ENCODE measurements at places on chromosomes 3 and 15.

- DNase-seq: peak; percentile 90
Measured at GRCh38 chr3:57755741-57756527, at the start of gene SLMAP. SLMAP (plus strand) TSS chr3:57756309; CDS start chr3:57757652, 1,343 bp downstream.

- no peak for DNase-seq
Measured at GRCh38 chr3:154668835-154669234, 238.8 kb upstream of the GPR149 start.

GRCh38 chr15:63079947-63080626 lies 37.5 kb downstream of the TPM1 start:
- DNase-seq: no peak

- no peak for DNase-seq
Measured at GRCh38 chr3:133152056-133152455, 113.9 kb downstream of the TMEM108 start.

GRCh38 chr15:50145451-50145872 lies 26.4 kb upstream of the ATP8B4 start:
- peak; percentile 65 for DNase-seq

DNA sequence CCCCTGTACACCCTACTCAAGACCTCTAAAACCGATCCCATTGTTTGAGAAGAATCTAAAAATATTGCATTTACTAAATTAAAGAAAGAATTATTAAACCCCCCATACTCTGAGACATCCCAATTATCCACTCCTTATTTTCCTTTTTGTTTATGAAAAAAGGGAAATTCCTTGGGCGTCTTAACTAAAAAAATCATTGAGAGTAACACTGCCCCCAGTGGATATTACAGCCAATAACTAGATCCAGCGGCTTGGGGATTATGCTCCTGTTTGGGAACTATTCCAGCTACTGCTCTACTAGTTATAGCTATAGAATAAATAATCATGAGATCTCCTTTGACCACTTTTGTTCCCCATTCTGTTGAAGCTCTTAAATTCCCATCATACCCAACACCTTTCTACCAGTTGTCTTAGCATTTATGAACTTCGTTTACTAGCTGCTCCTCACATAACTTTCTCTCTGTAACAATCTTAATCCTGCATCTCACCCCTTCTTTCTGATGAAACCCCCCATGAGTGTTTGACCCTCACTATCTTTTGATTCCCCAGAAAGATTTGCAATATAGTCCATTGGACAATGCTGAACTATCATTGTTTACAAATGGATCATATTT lies 12.7 kb upstream of the CFAP91 start:
- DNase-seq: no peak

- DNase-seq: peak; percentile 89
Measured at GRCh38 chr3:11288786-11289637, 16.8 kb downstream of the ATG7 start.

DNA sequence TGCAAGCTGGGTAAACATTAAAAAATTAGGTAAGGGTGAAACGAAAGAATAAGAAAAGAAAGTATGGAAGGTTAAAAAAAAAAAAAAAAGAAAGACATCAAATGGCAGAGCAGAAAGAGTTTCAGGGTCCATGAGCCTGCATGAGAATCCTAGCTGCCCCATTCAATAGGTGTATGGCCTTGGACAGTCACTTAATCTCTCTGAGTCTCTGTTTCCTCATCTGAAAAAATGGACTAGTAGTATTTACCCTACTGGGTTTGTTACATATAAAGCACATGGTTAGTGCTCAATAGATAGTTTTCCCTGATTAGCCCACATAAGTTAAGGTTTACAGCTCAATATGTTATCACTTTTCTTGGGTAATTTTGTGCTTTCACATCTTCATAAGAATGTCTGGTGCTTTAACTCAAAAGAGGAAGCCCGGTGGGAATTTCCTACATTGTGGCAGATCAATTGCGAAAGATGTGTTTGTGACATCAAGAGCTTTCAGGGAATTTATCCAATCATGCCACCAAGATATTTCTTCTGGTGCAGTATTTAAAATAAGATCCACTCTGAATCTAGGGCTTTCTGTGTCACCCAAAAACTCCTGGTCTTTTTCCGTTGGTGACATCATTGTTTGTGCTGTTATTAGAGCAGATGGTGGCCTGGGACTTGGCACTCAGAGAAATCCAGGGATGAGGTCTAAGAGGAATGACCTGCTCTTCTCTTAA lies 57.2 kb upstream of the UBE2E1 start:
- DNase-seq: peak; percentile 37

DNA sequence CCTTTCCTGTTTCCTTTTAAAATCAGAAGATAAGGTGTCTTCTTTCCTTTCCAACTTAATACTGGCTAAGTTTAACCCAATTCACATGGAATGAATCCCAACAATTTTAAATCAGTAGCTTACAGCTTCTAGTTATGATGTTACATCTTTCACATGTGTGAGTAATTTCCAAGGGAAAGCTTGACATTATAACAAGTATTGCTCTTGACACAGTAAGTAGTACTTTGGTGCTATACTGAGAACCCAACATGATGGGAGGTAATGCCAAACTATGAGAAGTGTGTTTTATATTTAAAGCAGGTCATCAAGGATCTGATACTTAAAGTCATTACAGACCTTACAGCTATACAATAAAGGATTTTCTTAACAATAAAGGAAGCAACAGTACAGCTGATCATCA lies 29.1 kb downstream of the RABL3 start:
- no peak for DNase-seq

GRCh38 chr15:40766906-40767837 lies 2.6 kb upstream of the C15orf62 start:
- no peak for DNase-seq

DNA sequence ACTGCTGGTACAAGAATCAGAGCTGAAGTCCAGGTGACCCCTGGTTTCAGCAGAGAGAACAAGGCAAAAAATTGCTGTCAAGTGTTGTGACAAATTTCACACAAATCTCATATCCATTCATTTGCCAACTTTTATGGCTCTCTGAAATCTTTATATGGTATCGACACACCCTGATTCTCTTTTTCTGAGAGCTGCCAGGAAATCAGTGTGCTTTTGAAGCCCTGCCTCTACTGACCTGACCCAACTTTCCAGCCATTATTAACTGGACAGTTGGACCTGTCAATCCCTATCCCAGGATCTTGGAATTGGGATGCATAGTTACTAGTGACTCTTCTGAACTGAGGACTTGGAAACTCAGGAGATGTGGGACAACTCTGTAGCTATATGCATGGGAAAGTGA lies 288.2 kb upstream of the GADL1 start:
- DNase-seq: no peak

DNA sequence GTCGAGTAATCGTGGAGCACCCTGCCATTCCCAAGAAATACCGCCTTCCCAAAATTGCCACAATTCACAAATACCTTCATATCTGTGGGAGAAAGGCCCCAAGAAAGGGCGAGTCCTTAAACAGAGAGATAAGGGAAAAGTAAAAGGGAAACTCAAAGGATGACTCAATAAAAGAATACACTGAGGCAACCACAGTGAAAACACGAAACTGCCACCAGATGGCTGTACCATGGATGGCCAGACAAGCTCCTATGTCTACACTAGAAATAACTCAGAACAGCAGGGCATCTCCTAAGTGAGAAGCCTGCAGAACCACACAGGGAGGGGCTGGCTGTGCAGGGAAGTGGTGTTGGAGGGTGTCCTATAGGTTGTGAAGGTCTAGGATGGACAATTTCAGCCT lies 25.0 kb downstream of the SRGAP3 start:
- DNase-seq: no peak

DNA sequence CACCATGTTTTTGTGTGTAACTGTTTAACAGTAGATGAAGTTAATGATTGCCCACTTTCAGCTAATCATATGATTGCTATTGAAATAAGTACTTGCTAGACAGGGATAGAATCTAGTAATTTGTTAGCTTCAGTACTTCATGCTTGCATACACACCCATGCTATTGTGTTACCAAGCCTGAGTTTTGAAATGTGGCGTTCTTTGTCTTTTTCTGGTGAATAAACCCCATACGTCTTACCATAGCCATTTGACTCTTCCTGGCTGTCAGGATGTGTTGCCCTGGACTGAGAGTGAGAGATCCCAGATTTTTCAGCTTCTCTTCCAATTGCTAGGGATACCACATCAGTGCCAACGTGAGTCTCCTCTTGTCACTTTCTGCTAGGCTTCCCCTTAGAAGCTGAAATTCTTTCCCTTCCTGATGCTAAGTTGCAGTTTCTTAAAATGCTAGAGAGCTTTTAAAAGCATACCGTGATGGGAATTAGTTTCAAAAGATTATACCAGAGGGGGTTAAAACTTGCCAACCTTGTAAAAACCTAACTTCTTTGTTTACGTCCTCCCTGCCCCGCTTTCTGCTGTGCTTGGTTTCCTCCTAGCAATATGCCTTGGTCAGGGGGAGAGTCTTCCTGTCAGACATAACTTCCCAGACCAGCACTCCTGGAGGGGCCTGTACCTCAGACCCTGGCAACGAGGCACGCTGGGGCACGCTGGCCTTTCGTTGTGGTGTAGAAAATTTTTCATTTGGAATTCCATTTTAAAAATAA lies 62.9 kb upstream of the ULK4 start:
- DNase-seq: no peak

DNA sequence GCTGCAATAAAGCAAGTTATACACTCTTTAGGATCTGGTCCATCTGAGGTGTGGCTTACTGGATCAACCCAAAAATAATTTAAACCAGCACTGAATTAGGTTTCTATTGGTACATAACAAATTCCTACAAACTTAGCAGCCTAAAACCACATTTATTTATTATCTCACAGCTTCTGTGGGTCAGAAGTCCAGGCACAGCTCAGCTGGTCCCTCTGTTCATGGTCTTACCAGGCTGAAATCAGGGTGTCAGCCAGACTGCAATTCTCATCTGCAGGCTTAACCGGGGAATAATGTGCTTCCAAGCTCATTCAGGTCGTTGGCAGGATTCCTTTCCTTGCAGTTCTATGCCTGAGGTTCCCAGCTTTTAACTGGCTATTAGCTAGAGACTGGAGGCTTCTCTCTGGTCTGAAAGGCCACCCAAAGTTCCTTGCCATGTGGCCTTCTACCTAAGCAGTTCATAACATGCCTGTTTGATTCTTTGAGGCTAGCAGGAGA lies 477.4 kb upstream of the WNT5A start:
- no peak for DNase-seq

DNA sequence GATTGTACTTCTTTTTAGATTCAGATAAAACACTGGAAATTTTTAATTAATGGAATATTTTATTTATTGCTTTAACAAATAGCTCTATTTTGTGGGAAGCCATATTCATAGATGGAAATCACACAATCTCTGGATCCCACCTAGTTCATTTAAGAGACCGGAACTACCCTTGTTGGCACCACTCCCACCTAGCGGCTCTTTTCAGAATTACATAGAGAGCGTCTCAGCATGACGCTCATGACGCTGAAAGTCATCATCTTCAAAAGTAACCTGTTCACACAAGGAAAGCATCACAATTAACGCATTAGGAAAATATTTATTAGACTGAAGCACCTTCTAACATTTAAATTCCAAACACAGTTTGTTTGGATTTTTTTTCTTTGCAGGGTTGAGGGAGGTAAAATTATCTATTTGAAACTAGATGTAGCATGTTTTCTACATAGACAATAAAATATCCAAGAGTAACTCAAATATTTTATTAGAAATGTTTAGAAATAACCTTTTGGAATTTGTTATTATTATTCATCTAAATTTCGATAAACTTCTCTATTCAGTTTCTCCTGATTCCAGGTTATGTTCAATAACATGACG lies 214.9 kb upstream of the ARRDC4 start:
- DNase-seq: no peak

DNA sequence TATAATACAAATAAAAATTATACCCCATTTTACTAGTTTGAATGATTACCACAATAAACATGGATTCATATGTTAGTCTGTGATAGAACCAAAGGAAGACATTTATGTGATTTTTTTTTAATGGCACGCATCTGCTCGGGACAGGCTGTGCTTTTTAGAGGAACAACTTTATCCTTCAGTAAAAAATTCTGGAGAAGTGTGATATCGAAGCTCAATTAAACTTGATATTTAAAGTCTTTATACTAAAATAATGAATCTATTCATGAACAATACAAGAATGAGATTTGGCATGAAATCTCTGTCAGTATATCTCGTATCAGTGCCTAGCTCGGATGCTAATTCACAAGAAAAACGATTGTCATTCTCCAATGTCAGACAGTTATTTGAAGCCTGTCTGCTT lies 230.8 kb upstream of the ZNF717 start:
- no peak for DNase-seq

DNA sequence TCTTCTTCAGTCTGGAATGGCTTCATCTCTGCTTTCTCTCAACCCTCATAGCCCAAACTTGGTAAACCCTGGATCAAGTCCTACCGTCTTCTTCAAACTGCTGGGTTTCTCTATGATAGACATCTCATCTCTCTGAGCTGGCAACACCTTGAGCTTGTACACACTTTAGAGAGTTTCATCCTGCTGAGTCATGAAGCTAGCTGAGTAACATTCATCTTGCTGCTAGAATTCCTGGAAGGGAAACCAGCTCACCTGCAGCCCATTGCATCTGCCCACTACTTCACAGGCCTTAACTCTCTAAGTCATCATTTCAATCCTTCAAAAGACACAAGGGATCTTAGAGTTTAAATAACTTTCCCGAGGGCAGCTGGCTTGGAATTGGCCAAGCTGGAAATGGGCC lies 175.5 kb upstream of the RORA start:
- DNase-seq: no peak

DNA sequence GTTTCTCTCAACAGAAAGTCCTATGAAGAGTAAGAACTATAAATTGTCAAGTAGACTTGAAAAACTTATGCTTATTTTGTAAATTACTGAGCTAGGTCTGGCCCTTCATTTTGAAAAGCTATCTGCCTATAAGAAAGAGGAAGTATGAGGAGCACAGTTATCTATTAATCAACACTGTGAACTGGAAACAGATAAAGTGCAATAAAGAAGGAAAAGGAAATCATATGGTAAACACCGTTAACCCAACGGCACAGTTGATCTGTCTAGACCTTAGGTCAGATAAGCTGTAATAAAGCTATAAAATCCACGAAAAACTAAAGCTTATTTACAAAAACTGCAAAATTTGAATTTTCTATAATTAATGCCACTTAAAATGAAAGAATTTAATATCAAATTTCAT lies 242.5 kb downstream of the ZBTB20 start:
- DNase-seq: no peak

GRCh38 chr15:97301166-97301565 lies 659.3 kb upstream of the ARRDC4 start:
- DNase-seq: no peak

- DNase-seq: no peak
Measured at GRCh38 chr15:99282586-99282985, 31.3 kb downstream of the LRRC28 start.

All from fibroblast of skin of left biceps (primary cell).